HCT116 (cell line): ENCODE measurements at places on chromosomes 5 and 9.

GRCh38 chr5:91632871-91633270 is 249.8 kb upstream of the ARRDC3 start:
- no peak for DNase-seq

- no peak for DNase-seq
These were observed 18.0 kb downstream of the ATOX1 start for GRCh38 chr5:151740336-151740942.

- DNase-seq = no peak
These were observed 16.9 kb downstream of the SLC25A48 start for GRCh38 chr5:135851186-135851914.

DNA sequence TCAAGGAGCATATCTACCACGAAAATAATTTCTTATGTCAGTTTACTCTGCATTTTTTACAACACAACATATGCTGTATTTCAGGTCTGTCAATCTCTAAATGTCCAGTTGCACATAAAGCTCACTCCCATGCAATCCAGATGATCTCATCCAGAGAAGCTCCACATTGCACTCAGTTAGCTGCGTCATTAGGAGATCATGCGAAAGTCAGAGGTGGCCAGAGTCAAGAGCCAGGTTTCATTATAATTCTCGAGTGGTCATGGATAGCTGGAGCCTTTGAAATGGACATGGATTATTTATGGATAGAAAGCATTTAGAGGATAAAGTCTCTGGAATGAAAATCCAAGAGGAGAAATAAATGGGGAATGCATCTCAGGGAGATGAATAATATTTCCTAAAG is 232.3 kb downstream of the GAS1 start:
- no peak for DNase-seq

DNA sequence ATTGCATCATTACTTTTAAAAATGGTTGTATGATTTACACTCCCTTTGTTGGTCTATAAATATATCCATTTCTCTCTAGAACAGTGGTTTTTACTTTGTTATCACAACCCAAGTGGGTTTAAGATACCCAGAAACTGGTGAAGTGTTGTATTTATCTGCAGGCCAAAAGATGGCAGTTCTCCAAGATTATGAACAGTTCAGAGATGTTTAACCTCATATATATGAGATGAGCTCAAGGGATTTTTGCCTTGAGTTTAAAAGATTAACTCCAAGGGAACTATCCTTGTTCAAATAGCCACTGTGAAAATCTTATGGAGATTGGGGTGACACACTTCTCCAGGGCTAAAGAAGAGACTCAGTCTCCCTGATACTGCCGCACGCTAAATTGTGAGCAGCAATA is 572.6 kb downstream of the TLE4 start:
- DNase-seq = no peak

- DNase-seq = no peak
These were observed 49.8 kb downstream of the PRRC1 start for GRCh38 chr5:127567026-127567768.
